ENCODE measurements at places on chromosomes 12 and 14.

DNA sequence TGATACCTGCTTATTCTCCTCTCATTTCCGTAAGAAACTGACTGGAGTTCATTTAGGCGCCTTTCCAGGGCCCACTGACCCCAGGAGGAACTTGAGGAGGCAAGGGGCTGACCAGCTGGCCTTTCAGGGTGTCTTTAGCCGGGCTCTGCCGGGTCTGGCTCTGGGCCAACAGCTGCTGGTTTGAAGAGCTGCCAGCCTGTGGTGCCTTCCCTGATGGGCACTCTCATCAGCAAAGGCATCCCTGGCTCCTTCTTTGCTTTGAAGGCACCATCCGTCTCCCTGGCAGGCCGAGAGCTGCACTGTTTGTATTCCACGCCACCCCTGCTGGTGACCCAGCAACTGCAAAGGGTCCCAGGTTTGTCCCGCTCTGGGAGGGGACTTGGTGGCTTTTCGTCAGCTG lies 42.0 kb downstream of the IQSEC3 start:
- H3K4me1 ChIP-seq, result peaks cover 39% of the 10 kb centered on the region
- H3K27me3 ChIP-seq, result no peaks in the 10 kb centered on the region
- no peaks in the 10 kb centered on the region for H3K36me3 ChIP-seq
- H3K4me3 ChIP-seq, result no peak overlapping the region
- no peak for DNase-seq
- no peak overlapping the region for H3K27ac ChIP-seq

DNA sequence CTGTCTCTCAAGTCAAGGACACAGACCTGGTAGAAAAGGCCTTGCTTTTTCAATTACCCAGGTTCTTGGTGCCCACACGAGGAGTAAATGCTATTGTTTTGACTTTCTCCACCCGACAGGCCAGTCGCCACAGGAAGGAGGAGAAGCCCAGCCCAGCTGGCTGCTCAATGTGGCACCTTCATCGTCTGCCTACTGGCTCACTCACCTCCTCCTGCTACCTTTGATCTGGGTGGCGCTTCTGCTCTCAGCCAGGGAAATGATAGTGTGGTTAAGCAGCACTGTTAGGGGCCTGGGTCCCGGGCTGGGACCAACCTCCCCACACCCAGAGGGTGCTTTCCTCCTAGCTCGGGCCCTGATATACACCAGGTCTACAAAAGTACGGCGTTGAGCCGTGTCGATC lies 75.0 kb upstream of the FZD10 start:
- no peaks in the 10 kb centered on the region for H3K4me1 ChIP-seq
- no peaks in the 10 kb centered on the region for H3K27me3 ChIP-seq
- H3K4me3 ChIP-seq, result no peak overlapping the region
- no peak overlapping the region for H3K27ac ChIP-seq

- no peaks in the 10 kb centered on the region for H3K4me1 ChIP-seq
- no peak for DNase-seq
- H3K27ac ChIP-seq, result no peak overlapping the region
- H3K27me3 ChIP-seq, result no peaks in the 10 kb centered on the region
- H3K4me3 ChIP-seq, result no peak overlapping the region
- H3K36me3 ChIP-seq, result no peaks in the 10 kb centered on the region
These were observed 68.8 kb downstream of the MDGA2 start for GRCh38 chr14:47606566-47606965.

DNA sequence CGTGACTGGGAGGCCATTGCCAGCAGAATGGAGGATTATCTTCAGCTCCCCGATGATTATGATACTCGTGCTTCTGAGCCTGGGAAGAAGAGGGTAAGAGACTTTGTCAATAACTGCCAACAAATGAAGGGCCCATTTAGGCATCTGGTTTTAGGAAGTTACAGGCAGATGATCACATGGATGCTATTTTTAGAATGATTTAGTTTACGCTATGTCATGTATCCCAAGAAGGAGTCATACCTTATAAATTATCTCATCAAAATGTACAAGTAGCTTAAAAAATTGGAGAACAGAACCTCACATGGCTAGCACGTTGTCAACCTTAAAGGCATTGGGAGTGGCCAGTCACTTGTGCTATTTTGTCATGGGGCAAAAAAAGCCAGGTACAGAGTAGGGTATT lies 46.7 kb downstream of the PROX2 start:
- H3K27me3 ChIP-seq, result no peaks in the 10 kb centered on the region
- no peak overlapping the region for H3K4me3 ChIP-seq
- H3K27ac ChIP-seq, result peak overlapping the region; percentile 6
- DNase-seq, result no peak

DNA sequence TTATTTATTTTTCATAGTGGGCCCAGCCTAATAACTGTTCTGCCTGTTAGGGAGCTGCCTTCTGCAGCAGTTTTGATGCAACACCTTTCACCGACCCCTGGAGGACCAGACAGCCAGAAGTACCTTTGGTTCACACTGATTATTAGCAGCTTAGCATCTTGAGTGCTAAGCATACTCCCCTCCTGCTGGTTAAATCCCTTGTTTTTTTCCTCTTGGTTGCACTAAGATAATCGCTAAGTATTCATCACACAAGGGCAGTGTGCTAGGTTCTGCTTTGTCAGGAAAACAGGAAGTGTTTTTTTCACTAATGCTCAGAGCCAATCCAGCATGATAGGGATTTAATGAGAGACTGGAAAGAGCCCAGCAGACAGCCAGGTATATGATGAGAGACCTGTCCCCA lies 437.0 kb downstream of the FUT8 start:
- H3K27ac ChIP-seq, result no peak overlapping the region
- H3K4me3 ChIP-seq, result no peak overlapping the region
- no peaks in the 10 kb centered on the region for H3K27me3 ChIP-seq
- peak; percentile 1 for DNase-seq

DNA sequence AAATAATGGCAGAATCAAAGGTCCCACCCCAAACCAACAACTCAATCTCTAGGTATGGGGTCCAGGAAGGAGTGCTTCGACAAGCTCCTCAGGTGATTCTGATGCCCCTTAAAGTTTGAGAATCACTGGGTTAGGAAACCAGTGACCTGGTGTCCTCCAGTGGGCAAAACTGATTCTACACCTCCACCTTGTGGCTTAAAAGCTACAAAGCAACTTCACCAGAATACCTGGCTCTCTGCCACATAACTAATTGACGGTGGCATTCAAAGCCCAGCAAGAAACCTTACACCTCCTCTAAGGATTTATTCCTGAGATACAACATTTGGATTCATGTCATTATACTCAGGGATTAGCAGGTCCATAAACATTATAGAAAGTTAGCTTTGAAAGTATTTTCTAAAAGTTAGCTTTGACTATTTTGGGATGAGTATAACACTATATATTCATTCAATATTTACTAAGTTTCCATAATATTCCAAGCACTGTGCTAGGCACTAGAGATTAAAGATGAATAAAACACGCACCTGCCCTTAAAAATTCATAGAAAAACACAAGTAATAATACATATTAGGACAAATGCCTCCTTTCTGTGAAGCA lies 45.4 kb downstream of the DCAF5 start:
- peak; percentile 21 for DNase-seq
- no peaks in the 10 kb centered on the region for H3K27me3 ChIP-seq
- no peaks in the 10 kb centered on the region for H3K4me1 ChIP-seq
- H3K4me3 ChIP-seq, result no peak overlapping the region
- H3K36me3 ChIP-seq, result peaks cover 51% of the 10 kb centered on the region

DNA sequence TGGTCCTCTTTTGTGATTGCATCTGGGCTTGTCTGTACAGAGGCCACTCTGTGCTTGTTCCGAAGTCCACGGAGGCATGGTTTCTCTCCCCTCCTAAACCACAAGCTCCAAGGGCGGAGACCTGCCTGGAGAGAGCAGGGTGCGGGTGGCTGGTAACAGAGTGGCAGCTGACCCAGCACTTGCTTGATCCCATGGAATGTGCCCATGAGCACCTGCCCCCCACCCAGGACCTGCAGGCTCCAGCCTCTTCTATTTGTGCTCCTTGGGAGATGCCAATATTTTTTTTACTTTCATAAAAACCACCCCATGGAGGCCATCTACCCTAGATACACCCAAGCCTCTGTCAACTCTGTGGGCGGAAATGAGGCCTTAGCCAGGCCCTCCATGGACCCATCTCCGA lies 104.7 kb downstream of the PRMT8 start:
- no peak overlapping the region for H3K27ac ChIP-seq
- no peaks in the 10 kb centered on the region for H3K4me1 ChIP-seq
- H3K27me3 ChIP-seq, result no peaks in the 10 kb centered on the region
- DNase-seq, result no peak
- no peaks in the 10 kb centered on the region for H3K36me3 ChIP-seq

DNA sequence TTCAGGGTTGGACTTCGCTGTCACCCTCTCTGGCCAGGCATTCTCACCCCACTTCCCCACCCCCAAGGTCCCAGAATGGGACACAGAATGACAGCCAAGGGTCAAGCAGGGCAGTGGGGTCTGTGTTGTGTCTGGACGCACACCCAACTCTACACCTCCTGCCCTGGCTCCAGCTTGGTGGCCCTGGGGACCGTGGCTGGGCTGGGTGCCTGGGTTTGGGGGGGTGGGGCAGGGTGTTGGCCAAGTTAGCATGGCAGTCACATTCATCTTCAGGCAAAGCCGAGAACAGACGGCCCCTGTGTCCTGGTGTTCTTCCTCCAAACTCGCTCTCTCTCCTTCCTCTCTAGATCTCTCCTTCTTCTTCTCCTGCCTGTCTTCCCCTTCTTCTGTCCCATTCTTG lies 5.6 kb downstream of the LRP1 start:
- no peak for DNase-seq
- H3K4me3 ChIP-seq, result no peak overlapping the region
- H3K27me3 ChIP-seq, result no peaks in the 10 kb centered on the region
- peaks cover 30% of the 10 kb centered on the region for H3K36me3 ChIP-seq
- H3K4me1 ChIP-seq, result peaks cover 84% of the 10 kb centered on the region

DNA sequence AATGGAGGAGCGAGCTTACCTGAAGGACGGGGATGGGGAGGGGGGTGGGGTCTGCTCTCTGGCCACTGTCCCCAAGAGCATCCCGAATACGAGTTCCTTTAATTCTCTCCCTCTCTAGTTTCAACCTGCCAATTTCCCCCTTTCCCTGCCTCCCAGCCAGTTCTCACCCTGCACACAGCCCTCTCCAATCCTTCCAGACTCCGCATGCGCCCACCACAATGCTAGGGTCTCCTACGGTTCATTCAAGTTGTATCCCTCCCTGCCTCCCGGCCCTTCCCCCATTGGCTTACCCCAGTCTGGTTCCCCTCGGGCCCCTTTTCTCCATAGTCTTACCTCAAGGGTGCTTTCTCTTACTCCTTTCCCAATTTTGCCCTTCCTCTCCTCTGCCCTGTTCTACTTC lies 708 bp upstream of the IGFBP6 start:
- no peak for DNase-seq
- peak overlapping the region; percentile 75 for H3K4me3 ChIP-seq
- H3K27ac ChIP-seq, result no peak overlapping the region
- H3K36me3 ChIP-seq, result no peaks in the 10 kb centered on the region
- peaks cover 50% of the 10 kb centered on the region for H3K4me1 ChIP-seq

- H3K27me3 ChIP-seq, result no peaks in the 10 kb centered on the region
- H3K4me1 ChIP-seq, result no peaks in the 10 kb centered on the region
- no peak overlapping the region for H3K4me3 ChIP-seq
- H3K36me3 ChIP-seq, result no peaks in the 10 kb centered on the region
These were observed 51.6 kb downstream of the EFCAB11 start for GRCh38 chr14:89902881-89903280.

GRCh38 chr12:100225491-100225890 lies 24.9 kb downstream of the ACTR6 start:
- H3K4me1 ChIP-seq, result no peaks in the 10 kb centered on the region
- no peaks in the 10 kb centered on the region for H3K27me3 ChIP-seq
- no peak for DNase-seq

DNA sequence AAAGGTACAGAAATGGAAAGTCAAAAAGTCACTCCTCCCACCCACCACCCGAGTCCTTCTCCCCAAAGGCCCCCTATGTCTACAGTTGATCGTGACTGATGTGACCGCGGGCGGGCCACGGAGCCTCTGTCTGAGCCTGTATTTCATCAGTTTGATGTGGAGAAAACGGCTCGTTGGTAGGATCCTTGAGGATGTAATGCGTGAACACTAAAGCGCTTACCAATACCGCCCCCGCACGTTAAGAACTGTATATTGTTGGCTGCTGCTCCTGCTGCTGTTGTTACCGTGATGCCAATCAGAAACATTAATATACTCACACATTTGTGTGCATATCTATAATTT lies 24.6 kb upstream of the UBC start:
- no peaks in the 10 kb centered on the region for H3K36me3 ChIP-seq
- DNase-seq, result peak; percentile 76
- H3K27me3 ChIP-seq, result no peaks in the 10 kb centered on the region
- H3K4me1 ChIP-seq, result peaks cover 52% of the 10 kb centered on the region
- H3K27ac ChIP-seq, result no peak overlapping the region

GRCh38 chr14:83975435-83975834 lies 1554.5 kb upstream of the FLRT2 start:
- H3K36me3 ChIP-seq, result no peaks in the 10 kb centered on the region
- no peak for DNase-seq
- H3K4me3 ChIP-seq, result no peak overlapping the region

- no peak overlapping the region for H3K27ac ChIP-seq
- H3K4me1 ChIP-seq, result peaks cover 17% of the 10 kb centered on the region
- peaks cover 58% of the 10 kb centered on the region for H3K36me3 ChIP-seq
- no peaks in the 10 kb centered on the region for H3K27me3 ChIP-seq
These were observed 217.6 kb downstream of the ANO6 start for GRCh38 chr12:45433441-45433868.

DNA sequence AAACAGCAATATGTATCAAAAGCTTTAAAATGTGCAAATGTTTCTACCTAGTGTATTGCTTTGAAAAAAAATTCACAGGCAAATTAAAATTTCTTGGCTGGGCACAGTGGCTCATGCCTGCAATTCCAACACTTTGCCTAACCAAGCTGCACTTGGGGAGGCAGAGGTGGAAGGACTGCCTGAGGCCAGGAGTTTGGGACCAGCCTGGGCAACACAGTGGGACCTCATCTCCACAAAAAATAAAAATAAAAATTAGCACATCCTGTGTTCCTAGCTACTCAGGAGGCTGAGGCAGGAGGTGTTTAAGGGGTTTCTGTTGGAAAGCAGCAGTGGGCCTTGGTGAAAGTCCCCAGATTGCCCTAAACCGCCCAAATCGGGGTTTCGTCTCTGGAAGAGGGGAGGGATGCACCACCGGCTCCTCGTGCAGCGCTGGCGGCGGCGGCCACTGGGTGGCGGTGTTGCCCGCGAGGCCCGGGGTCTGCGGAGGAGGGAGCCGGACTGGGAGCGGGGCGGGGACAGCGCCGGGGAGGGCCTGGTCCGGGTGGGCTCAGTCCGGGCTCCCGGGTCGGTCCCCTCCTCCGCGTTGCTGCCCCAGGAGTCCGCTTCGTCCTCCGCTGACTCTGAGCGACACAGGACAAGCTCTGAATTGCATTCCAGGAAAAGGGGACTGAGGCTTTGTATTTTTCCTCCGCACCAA lies 265.6 kb downstream of the AACS start:
- H3K27me3 ChIP-seq, result no peaks in the 10 kb centered on the region
- H3K4me1 ChIP-seq, result no peaks in the 10 kb centered on the region
- H3K27ac ChIP-seq, result no peak overlapping the region
- no peak overlapping the region for H3K4me3 ChIP-seq
- DNase-seq, result no peak
- no peaks in the 10 kb centered on the region for H3K36me3 ChIP-seq

DNA sequence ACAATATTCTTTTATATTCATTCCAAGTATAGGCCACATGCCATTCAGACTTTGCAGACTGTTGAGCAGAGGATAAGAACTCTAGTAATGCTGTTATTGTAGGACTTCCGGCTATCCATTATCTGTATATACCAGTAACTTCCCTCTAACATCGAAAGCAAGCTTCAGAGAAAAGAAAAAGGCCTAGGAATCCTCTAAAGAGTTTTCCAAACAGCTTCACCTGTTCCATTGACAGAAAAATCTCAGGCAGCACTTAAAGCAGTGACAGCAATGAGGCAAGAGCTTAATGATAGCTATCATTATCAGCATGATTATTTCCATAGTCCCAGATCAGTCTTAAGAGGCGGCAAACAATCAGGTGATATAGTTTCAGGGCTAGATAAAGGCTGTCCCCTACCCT lies 1.8 kb downstream of the CPNE8 start:
- H3K27me3 ChIP-seq, result no peaks in the 10 kb centered on the region
- H3K4me3 ChIP-seq, result peak overlapping the region; percentile 98
- H3K4me1 ChIP-seq, result peaks cover 35% of the 10 kb centered on the region
- DNase-seq, result no peak
- peak overlapping the region; percentile 100 for H3K27ac ChIP-seq
- no peaks in the 10 kb centered on the region for H3K36me3 ChIP-seq
